ENCODE measurements at places on chromosomes 5 and 9. TPM values are rescaled to one million over a fixed set of nuclear protein-coding genes. Genes with fewer than 3 reads are reported as not detected.

Gene ZNF483
- total RNA-seq, result 3.4 TPM

Gene KCNV2
- not detected for total RNA-seq

Gene LEAP2
- total RNA-seq, result 2.9 TPM

Gene ANKRD20A1
- not detected for total RNA-seq

Gene CAVIN4
- total RNA-seq, result 3.9 TPM

Gene LCN6
- total RNA-seq, result not detected

Gene RNF130
- total RNA-seq, result 31.6 TPM

Gene SPATA31A5
- not detected for total RNA-seq

Gene PCDHB2
- total RNA-seq, result 31.3 TPM

Gene STOM
- total RNA-seq, result 63.4 TPM

Gene DDX4
- not detected for total RNA-seq

Gene DEPDC1B
- 34.9 TPM for total RNA-seq

Gene ASPN
- 0.15 TPM for total RNA-seq

Gene FOXD4L6
- not detected for total RNA-seq

Gene PCDHB10
- total RNA-seq, result 2.8 TPM

Gene SHISAL2B
- total RNA-seq, result not detected

Gene LTC4S
- total RNA-seq, result 0.58 TPM

Gene SPINK13
- total RNA-seq, result not detected

Gene FGF18
- total RNA-seq, result 1.3 TPM

Gene C9orf85
- 9.4 TPM for total RNA-seq

Gene CCDC69
- 0.52 TPM for total RNA-seq

Gene PCDHA13
- total RNA-seq, result 5.8 TPM

Data from A673 (cell line).